Vagina (tissue), 2 donors: ENCODE measurements at places on chromosomes 6 and 20.

- no peak for DNase-seq
These were observed 234.9 kb downstream of the BCKDHB start for GRCh38 chr6:80341330-80341729.

- DNase-seq = no peak
These were observed 38.2 kb upstream of the FYN start for GRCh38 chr6:111911428-111911827.

DNA sequence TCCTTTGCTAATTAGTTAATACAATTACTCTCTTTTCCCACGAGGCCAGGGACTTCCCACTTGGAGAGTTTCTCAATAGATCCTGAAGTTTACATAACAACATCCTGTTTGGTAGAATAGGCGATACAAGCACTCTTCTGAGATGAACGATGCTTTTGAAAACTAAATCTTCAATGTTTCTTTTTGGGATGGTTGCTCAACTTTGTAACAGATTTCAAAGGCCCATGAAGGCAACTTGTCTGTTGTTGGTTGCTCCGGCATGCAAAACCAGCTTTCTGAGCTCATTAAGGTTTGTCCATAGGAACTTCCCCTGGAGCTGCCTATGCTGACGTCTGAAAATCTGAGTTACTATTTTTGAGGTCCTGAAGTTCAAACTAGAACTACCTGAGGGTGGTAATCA lies 25.9 kb upstream of the ROS1 start:
- DNase-seq = no peak

GRCh38 chr6:26389349-26389894 lies 6.5 kb downstream of the BTN2A2 start:
- DNase-seq = no peak

GRCh38 chr6:137036566-137037300 lies 8.0 kb downstream of the IL20RA start:
- no peak for DNase-seq
